T follicular helper cell (primary cell): ENCODE measurements at places on chromosomes 4 and X.

GRCh38 chrX:45762699-45763647 is 562.3 kb upstream of the DIPK2B start:
- DNase-seq, result no peak

GRCh38 chr4:120071192-120071795 is 4.6 kb upstream of the MAD2L1 start:
- peak; percentile 50 for DNase-seq

GRCh38 chrX:39905946-39906345 is 191.8 kb downstream of the BCOR start:
- DNase-seq, result no peak

DNA sequence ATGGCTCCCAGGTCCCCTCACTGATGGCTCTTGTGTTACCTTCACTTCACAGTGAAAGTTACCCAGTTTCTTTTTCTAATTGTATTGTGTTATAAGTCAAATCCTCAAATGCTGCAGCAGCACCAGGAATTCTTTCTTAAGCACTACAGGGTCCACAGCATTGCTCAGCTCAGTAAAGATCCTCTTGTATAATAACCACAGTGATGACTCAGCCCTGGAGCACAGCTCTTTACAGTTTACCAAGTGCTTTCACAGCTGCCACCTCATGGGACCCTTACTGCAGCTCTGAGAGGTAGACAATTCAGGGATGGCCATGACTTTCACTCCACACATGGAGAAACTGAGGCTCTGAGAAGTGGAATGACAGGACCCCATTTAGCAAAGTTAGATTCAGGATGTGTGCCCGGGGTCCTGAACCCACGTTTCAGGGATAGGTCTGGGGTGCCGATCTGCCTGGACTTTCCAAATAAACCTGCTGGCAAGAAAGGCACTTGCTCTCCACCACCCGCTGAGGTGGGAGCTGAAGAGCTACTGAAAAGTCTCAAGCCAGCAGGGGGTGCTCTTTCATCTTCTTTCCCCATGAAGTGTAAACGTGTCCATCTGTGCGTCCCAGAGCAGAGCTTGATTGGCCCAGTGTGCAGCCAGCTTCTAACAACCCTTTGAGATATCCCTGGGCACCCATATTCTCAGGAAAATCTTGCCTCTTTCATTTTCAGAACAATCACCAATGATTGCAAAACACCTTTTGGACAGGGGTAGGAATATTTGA is 35.7 kb upstream of the GABRQ start:
- DNase-seq, result no peak

GRCh38 chr4:3642806-3643517 is 110.7 kb upstream of the LRPAP1 start:
- DNase-seq, result no peak

- no peak for DNase-seq
Measured at GRCh38 chr4:3870567-3870962, 104.4 kb downstream of the ADRA2C start.

DNA sequence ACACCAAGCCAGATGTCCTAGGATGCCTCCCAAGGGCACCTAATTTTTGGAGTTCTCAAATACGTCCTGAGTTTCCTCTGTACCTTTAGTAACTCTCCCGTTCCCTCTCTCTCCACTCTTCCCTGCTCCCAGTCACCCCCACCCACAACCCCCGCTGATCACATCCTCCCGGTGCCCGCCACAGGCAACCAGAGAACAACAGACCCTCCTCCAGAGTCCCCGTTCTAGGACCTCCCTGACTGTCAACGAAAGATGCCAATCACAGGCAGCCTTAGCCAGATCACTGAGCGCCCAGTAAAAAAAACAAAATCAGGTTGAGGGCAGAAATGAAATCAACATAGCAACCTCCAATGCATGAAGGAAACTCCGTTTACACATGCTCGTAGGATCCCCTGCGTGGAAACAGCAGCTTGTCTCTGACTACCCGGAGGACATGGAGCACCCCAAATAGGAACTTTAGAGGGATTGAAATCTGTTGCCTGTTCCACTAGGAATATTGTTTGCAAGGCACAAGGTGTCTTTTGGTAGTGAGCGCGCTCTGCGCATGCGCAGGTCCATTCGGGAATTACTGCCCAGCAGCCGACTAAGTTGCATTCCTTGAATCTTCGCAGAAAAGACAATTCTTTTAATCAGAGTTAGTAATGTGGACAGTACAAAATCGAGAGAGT is at the start of gene GABRB1:
TSS of gene GABRB1 (plus strand) at position 557 of the 668 bp plus-strand sequence.
- DNase-seq, result no peak

DNA sequence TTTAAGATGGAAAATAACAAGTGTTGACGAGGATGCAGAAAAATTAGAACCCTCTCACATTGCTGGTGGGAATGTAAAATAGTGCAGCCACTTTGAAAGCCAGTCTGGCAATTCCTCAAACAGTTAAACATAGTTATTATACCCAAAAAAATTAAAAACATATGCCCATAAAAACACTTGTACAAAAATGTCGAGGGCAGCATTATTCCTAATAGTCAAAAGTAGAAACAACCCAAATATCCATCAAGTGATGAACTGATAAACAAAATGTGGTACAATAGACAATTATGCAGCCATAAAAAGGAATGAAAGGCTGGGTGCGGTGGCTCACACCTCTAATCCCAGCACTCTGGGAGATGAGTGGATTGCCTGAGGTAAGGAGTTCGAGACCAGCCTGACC is 6.3 kb downstream of the IDS start:
- no peak for DNase-seq

GRCh38 chrX:120301960-120302359 is 9.3 kb downstream of the TMEM255A start:
- DNase-seq, result no peak

DNA sequence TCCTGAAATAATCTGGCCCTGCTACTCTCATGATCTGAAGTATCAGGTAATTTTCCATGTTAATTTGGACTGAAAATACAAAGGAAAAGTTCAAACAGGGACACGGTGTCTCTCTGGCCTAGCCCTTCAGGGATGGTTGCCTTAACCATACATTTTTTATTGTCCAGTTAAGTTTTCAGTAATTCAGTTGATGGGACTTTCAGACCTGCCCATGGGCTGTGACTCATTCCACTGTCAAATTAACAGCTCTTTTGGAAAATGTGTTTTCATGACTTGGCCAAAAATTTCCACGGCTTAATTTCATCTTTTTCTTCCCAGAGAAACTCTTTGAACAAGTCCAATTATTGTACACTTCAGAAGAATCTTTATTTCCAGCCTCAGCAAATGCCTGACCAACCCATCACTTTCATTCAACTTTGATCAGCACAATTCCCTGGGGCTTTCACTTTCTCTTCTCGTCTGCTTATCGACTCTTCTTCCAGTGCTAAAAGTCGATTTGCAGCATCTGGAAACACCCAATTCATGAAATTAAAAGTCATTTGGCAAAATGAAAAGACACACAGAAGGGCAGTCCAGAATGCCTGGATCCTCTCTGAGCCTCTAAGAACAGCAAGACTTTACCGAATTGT is 293.9 kb downstream of the RAB28 start:
- no peak for DNase-seq

GRCh38 chr4:128524311-128524710 is 236.7 kb upstream of the PGRMC2 start:
- no peak for DNase-seq

GRCh38 chr4:101451086-101451485 is 103.8 kb upstream of the PPP3CA start:
- no peak for DNase-seq

- no peak for DNase-seq
Measured at GRCh38 chr4:151717909-151718628, 42.7 kb downstream of the GATB start.

DNA sequence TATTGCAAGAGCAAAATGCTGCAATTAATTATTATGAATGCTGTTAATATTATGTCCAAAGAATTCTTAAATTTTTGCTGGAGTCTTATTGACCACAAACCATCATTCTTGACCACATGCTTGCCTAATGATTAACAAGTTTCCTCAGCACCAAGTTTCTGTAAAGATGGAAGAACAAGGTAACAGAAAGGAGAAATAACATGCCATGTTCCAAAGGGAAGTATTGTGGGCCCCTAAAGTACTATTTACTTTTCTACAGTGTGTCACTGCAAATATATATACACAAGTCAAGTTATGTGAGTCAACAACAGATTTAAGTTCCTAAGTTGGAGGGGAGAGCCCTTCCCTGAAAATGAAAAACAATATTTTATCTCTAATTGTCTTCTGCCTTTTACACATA is 20.6 kb downstream of the FAM47E start:
- DNase-seq, result no peak

DNA sequence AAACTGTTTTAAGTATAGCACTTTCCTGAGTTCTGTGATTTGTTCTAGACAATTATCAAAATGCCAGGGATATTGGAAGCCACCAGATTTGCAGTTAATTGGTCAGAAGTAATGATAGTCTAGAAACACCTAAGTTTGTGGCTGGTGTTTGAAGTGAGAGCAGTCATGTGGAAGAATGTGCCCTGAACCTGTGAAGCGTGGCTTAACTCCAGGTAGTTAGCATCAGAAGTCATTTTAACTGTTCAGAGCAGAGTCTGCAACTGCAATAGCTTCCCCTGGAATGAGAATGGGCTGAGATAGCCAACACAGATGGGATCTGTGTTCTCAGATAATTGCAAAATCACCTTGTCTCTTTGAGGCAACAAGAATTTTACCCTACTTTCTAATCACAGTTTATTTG is 255.1 kb upstream of the GK2 start:
- DNase-seq, result no peak

GRCh38 chrX:30889147-30890140 is at the start of gene TAB3:
TSS of gene TAB3 (minus strand) at chrX:30889254. CDS start at chrX:30859588, 29,666 bp downstream.
- peak; percentile 91 for DNase-seq

- DNase-seq, result no peak
Measured at GRCh38 chr4:81454948-81455347, 16.8 kb downstream of the RASGEF1B start.

- DNase-seq, result no peak
Measured at GRCh38 chr4:85672959-85673358, 198.0 kb downstream of the ARHGAP24 start.

GRCh38 chr4:13541176-13541604 is 3.1 kb downstream of the NKX3-2 start:
- no peak for DNase-seq

- no peak for DNase-seq
Measured at GRCh38 chr4:159129814-159130550, 27.1 kb downstream of the RAPGEF2 start.

- DNase-seq, result peak; percentile 77
Measured at GRCh38 chr4:102500696-102501446, at the start of gene NFKB1. TSS of gene NFKB1 (plus strand) at chr4:102501359. CDS start at chr4:102525519, 24,160 bp downstream.

DNA sequence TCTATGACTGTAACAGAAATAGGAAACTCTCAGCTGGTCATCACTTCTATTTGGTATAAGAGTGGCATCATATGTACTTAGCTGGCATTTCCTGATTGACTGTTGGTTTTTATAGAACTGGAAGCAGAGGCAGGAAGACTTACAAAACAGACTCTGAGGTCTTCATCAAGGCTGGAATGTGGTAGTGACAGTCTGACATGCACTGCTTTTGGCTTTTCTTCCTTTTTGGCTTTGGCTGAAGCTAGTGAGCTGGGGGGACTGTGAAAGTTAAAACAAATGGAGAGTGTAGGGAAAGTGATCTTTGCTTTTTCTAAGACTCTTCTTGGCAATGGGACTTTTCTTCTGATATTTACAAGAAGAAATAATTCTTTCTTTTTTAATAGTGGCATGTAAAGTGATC is 121.1 kb upstream of the SLC4A4 start:
- DNase-seq, result no peak

DNA sequence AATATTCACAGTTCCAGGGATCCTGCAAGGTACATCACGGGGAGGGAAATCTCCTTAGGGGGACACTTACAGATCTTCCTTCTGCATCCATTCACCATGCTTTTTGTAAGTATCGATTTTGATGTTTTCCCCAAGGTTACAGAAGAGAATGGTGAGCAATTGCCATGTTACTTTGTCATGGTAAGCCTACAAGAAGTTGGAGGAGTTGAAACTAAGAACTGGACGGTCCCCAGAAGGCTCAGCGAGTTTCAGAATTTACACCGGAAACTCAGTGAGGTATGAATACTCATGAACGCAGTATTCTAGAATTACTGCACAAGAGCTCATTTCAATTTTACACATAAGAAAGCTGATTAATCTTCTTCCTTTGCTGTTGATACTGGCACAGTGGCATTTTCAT is 53.9 kb downstream of the LRP2BP start:
- no peak for DNase-seq
